ENCODE measurements at places on chromosomes 11 and 22. TPM values are rescaled to one million over a fixed set of nuclear protein-coding genes. Genes with fewer than 3 reads are reported as not detected.

MB gene
- total RNA-seq, result not detected

DNA sequence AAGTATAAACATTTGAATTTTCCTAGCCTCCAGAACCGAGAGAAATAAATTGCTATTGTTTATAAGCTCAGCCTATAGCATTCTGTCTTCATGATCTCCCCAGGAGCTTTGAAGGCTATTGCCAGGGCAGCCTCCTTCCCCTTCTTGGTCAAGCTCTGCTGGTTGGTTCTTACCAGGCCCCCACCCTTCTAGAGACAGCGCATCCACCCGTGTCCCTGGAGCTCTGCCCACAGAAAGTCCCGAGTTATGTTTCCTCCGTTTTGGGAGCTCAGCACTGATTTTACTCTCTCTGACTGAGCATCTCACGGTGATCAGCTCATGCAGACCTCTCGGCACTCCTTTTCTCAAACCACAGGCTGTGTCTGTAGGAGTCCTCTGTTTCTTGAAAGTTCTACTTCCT lies 123.8 kb upstream of the SORL1-AS1 start:
- H3K4me3 ChIP-seq, result no peak overlapping the region
- no peaks in the 10 kb centered on the region for H3K36me3 ChIP-seq
- H3K4me1 ChIP-seq, result no peaks in the 10 kb centered on the region
- peak; percentile 23 for DNase-seq
- peaks cover 64% of the 10 kb centered on the region for H3K27me3 ChIP-seq

CALCA gene
- not detected for total RNA-seq

DNA sequence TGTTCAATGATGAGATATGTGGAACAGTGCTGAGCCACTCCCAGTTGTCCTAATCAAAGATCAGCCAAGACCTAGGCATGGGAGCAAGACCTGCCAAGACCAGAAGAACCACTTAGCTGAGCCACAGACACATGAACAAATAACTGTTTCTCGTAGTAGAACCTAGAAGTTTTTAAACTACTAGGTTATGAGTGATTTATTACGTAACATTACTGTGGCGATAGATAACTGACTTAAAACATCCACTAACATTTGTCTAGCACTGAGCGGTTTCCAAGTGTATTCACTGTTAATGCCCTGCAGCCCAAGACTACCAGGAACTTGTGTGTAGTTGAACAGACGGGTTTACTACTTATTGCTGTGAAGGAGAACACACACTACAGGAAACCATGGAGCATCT lies 120.4 kb downstream of the SERGEF start:
- peaks cover 3% of the 10 kb centered on the region for H3K4me1 ChIP-seq
- no peaks in the 10 kb centered on the region for H3K36me3 ChIP-seq
- H3K27ac ChIP-seq, result no peak overlapping the region
- no peaks in the 10 kb centered on the region for H3K27me3 ChIP-seq

DNA sequence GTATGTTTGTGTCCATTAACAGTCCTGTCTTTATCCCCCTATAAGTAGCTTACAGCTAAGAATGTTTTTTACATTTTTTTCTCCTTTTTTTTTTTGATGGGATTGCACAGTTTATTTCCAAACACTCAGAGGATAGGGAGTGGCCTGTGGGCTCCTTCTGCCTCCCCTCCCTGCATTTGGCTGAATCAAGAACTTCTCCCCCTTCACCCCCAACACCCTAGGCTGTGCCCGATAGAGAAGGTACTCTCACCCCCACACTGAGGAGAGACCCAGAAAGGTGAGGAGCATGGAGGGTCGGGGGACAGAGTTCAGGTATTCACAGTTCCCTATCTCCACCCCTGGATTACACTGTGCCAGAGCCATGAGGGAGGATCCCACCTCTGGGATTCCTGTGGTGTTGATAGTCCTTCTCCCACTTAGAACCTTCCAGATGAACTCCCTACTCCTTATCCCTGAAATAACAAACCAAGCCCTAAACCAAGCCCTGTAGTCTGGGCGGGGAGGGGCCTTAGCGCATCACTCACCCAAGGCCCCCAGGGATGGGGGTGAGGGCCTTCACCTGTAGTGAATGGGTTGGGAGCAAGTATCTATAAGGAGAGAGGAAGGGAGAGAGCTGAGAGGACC lies 97.1 kb downstream of the ADAMTS15 start:
- peaks cover 3% of the 10 kb centered on the region for H3K36me3 ChIP-seq
- no peaks in the 10 kb centered on the region for H3K27me3 ChIP-seq
- peaks cover 3% of the 10 kb centered on the region for H3K4me1 ChIP-seq
- H3K4me3 ChIP-seq, result no peak overlapping the region

- no peaks in the 10 kb centered on the region for H3K36me3 ChIP-seq
- H3K27me3 ChIP-seq, result no peaks in the 10 kb centered on the region
- H3K4me3 ChIP-seq, result no peak overlapping the region
- DNase-seq, result no peak
- no peaks in the 10 kb centered on the region for H3K4me1 ChIP-seq
- H3K27ac ChIP-seq, result no peak overlapping the region
Observed at GRCh38 chr11:133676265-133676664, 144.0 kb upstream of the OPCML start.

BEST1 gene
- 2.0 TPM for total RNA-seq

BBOX1 gene
- 3.4 TPM for total RNA-seq

TRIM49 gene
- not detected for total RNA-seq

CNIH2 gene
- 5.0 TPM for total RNA-seq

HBG1 gene
- not detected for total RNA-seq

GRCh38 chr11:24312464-24313238 lies 184.2 kb upstream of the LUZP2 start:
- peaks cover 3% of the 10 kb centered on the region for H3K36me3 ChIP-seq
- no peak overlapping the region for H3K4me3 ChIP-seq
- H3K4me1 ChIP-seq, result peaks cover 13% of the 10 kb centered on the region
- no peaks in the 10 kb centered on the region for H3K27me3 ChIP-seq
- DNase-seq, result no peak

DNA sequence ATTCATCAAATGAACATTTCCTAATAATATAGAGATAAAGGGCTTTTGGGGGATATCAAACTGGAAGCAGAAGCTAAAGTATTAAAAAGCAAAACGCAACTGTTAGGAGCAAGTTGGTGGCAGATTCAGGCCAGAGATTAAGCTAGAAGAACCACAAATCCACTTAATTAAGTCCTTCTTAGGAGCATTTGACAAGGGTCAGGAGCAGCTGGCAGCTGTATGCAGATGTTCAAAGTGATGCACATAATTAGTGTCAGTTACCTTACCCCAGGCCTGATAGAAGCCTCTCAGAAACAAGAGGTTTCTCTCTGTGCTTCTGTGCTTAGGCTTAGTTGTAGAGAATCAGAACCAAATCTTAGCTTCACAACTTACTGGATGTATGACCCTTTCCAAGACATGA lies 546.5 kb upstream of the ANO5 start:
- no peak overlapping the region for H3K27ac ChIP-seq
- H3K4me1 ChIP-seq, result no peaks in the 10 kb centered on the region
- H3K4me3 ChIP-seq, result no peak overlapping the region
- H3K36me3 ChIP-seq, result no peaks in the 10 kb centered on the region
- no peaks in the 10 kb centered on the region for H3K27me3 ChIP-seq

TCIRG1 gene
- 54.2 TPM for total RNA-seq

MRE11 gene
- total RNA-seq, result 21.2 TPM

Data from osteocyte (in vitro differentiated cells).